ENCODE measurements at places on chromosomes 6 and 20.
A peak's percentile ranks its signal among the peaks of the same experiment; 100 is the strongest.

DNA sequence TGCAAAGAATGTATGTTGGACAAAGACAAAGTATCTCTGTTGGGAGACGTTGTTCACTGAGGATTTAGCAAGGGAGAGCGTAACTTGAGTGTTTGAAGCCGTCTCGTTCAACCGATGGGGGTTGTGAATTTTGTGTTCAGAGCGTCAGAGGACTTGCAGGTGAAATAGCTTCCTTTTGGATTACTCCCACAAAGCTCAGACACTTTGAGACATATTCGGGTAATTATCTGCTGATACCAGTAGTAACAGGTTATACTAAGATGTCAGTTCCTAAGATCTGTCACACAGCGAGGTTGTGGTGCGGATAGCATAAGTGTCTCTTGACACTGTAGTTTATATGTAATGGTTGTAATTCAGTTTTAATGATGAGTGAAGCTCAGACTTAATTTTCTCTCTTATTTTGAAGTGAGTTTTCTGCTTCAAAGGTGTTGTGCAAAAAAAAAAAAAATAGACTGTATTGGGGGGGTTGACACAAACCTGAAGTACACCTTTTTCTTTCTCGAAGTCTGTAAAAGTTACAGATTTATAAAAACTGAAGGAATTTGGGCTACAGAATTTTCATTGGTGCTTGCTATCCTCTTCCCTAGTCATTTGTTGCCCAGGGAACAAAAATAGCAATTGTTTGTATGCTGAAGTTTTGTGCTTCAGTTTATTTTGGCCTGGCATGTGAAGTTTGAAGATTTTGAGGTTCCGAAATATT lies 1.7 kb downstream of the ASXL1 start:
- DNase-seq = no peak

DNA sequence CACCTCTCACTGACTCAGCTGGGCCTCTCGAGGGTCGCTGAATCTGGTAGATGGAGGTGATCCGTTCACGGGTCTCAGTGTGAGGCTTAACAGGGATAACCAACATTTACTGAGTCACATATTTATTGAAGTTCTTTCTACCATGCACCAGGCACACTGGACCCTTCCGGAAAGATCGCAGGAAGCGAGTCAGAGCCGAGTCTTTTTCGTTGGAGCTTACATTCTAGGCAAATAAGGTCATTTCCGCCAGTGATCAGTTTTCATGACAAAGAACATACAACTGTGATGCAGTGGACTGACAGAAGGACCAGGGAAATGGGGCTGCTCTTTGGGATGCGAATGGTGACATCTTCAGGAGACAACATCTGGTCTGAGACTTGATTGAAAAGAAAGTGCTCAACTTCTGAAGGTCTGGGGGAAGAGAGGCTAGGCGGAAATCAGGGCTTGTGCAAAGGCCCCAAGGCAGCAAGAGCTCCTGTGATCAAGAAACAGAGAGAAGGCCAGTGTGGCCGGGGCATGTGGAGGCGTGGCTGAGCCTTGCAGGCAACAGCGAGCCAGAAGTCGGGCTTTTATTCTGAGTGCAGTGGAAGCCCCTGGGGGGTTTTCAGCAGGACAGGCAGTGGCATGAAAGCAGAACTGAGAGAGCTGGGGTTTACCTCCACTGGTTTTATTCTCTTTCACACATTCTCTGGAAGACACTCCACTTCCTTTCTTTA lies 56.7 kb downstream of the APCDD1L start:
- no peak for DNase-seq

DNA sequence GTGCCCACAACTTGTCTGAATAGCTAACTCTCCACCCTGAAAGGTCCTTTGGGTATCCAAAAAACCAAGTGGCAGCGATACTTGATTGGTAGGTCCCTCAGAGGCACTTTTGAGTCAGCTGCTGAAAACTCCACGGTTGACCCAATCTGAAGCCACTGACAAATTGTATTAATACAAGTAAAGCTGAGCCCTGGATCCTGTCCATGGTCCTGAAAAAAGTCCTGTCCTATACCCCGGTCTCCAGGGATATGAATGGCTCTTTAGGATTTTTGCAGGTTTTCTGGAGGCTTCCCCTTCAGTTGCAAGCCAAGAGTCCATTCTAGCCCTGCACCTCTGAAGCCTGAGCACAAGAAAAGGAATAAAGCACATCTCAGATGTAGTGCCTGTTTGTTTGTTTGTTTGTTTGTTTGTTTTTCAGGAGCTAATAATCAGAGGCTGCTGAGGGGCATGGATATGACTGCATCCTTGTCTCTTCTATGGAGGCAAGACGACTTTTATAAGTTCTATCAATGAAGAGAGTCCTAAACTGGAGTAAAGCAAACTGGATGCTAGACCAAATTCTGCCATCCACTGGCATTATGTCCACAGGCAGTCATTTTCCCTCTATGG lies 1.7 kb upstream of the SLC12A5 start:
- DNase-seq = peak; percentile 25

DNA sequence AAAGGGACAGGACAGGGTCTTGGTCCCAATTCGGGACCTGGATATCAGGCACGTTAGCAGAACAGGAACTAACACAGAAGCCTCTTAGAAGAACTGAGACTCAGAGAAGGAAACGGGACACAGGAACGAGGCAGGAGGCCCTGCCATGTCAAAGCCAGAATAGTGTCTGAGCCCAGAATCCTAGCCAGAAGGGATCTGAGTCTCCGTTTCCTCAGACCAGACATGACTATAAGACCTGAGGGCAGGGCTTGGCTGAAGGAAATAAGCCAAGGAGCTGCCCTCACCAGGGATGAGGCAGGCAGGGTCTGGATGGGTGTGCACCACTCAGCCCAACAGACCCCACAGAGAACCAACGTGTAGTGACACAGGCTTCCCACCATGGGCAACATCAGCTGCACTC lies 40.3 kb downstream of the TRERF1 start:
- no peak for DNase-seq

DNA sequence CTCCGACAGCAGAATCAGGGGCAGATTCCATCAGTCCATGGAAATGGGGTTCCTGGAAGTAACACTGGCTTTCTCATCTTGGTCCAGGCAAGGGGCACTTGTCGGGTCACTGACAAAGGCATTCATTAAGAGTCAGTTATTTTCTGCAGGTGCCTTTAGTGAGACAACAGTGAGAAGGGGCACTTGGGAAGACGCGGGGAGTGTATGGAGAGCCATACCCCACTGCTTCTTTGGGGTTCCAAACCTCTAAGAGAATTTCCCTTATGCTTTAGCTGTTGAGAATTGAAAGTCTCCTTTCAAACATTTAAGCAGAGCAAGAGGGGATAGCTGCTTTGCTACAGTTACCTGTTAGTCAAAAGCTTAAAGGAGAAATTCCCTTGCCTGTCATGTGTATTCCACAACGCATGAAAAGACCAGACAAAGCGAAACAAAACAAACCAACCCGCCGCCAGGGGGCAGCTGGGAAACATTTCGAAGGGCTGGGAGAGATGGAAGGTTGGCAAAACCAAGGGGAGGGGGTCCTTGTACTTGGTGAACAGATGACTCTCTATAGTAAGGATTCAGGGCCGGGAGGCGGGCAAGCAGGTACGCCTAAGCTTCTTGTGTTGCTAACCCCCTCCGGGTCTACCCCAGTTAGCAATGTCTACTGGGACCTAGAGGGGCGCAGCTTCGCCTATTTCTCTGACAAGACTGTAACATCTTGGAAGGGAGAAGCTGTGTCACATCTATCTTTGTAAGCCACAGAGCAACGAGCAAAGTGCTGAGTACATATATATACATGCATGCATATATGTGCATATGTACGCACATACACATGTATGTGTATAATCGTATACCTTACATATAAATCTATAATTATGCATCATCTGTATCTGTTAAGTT lies 474.9 kb upstream of the AGPAT4 start:
- no peak for DNase-seq

- no peak for DNase-seq
Observed at GRCh38 chr6:15337582-15337981, 91.7 kb downstream of the JARID2 start.

DNA sequence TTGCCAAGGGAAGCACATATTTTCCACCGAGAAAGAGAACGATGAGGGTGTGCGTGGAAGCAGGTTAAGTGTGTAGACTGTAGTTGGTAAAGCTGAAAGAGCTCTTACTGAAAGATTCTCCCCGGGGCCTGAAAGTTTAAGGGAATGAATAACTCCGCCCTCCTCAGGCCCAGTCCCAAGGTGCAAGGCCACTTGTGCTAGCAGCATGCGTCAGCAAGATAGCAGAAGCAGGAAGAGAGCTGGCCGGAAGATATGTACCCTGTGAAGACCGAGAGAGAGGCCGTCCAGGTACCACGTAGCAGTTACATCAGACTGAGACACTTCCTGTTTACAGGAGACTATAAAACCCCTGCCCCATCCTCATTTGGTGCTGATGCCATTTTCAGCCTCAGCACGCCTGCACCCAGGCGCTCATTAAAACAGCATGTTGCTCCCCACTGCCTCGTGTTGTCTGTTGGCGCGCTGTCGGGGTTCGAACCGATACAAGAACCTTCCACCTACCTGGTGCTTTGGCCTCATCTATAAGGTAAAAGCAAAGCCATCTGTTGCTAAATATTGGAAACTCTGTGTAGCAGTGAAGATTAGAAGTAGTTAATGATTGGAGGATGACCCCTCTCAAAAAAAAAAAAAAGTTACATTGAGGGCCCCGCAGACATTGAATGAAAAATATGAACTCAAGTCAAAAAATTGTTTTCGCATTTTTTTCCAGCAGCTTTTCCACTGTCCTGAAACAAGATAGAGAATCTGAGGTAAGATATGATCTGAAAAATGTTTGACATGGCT lies 18.6 kb upstream of the FAM135A start:
- DNase-seq = no peak

DNA sequence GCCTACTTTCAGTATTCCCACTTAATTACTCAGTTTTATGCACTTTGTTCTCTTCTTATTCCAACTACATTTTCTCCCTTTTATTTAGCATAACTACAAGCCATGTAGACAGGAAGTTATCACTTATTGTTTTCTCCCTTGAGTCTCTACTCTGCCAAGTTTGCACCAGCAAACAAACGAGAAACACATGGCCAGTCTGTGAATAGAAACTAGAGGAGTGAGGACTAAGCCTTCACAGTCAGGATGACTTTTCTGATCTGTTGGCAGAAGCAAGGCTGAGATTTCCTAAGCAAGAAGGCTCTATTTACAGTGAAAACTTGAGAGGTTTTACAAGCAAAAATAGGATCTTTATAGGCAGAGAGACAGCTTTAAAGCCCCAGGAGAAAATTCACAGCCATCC lies 69.8 kb upstream of the TINAG start:
- peak; percentile 81 for DNase-seq

DNA sequence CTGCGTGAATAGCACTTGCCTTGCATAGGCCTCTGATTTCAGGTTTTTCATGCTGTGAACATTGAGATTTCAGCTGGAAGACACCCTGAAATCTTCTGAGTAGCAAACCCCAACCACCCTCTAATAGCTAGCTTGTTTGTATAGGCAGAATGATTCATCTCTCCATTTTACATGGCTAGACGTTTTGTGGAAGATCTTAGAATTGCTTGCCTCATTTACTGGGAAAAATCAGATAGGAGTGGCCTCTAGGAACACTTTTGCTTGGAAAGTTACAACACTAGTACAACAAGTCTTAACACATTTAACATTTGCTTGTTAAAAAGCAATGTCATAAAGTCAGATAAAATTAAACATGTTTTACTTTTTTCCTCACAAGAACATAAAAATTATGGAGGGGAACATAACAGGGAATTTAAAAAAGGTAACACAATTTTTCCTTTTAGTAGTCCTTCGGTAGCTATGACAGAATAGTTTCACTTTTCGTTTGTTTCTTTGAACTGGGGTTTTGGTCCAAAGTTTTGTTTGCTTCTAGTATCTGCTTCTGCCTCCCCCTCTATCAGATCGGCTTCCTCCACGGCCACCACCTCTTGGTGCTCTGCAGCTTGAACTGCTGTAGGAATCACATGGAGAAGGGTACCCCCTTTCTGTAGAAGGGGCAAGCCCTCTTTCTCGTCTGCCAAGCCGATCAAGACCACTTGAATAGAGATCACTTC lies 102.2 kb upstream of the PTCHD4 start:
- DNase-seq = no peak

DNA sequence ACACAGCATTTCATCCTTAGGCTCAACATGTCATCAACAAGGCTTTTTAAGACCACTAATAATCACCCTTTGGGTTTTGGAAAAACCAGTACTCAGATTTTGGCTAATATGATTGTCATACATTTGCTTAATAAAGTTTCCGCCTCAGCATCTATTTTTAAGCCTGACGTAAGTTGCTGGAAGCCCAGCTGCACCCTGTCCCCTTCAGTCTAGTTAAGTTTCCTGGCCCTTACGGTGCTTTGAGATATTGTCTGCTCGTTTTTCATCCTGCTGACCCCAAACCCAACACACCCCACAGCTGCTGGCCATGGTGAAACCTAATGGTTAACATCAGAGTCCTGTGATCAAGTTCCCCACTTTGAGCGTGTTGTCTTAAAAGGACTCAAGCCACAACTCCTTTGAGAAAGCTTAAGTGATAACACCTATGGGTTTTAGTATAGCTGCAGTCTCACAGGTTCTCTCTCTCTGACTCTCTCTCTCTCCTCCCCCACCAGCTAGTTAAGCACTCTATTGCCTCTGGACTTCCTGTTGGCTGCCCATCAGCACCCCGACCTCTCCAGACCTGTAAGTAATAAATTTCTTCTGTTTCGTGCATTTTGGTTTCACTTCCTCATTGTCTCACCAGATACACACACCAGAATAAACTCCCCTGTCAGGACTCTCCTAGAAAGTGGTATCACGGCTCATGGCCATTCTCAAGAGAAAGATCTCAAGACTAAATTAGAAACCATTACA lies 802.0 kb downstream of the C6orf118 start:
- DNase-seq = peak; percentile 6

DNA sequence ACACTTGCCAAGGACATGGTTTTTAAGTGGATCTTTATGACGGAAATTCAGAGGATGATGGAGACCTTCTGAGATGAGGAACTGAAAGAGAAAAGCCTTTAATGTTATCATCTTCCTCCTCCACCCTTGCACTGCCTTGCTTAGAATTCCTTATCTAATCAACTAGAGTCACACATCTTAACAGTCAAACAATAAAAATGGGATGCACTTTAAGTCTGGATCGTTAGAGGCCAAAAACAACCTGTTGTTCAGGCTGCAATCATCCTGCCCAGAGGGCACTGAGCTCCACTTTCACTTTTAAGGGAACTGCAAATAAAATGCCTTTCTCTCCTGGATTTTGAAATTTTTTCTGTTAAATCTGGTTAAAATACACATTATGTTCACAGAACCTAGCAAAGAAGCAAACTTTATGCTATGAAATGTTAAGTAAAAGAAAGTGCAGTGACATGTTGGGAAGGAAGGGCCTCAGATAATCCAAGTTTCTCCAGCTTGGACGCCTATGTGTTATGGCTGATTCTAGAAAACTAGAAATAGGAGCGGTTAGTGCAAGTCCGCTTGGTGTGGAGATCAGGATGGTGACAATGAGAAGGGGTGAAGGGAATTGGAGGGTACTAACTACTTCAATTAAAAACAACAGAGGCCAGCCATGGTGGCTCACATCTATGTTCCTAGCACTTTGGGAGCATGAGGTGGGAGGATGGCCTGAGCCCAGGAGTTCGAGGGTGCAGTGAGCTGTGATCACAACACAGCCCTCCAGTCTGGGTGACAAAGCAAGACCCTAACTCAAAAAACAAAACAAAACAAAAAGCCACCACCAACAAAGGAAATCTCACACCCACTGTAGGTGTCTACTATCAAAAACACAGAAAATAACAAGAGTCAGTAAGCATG lies 66.4 kb upstream of the KIF13A start:
- DNase-seq = no peak
